ENCODE measurements at places on chromosomes 7 and 10.

GRCh38 chr10:24344279-24344678 is 135.3 kb downstream of the KIAA1217 start:
- DNase-seq: peak; percentile 61

- no peak for DNase-seq
Observed at GRCh38 chr7:114921631-114922025, 266 bp upstream of the MDFIC start.

- no peak for DNase-seq
Observed at GRCh38 chr10:101172741-101173140, 41.6 kb downstream of the TLX1 start.

DNA sequence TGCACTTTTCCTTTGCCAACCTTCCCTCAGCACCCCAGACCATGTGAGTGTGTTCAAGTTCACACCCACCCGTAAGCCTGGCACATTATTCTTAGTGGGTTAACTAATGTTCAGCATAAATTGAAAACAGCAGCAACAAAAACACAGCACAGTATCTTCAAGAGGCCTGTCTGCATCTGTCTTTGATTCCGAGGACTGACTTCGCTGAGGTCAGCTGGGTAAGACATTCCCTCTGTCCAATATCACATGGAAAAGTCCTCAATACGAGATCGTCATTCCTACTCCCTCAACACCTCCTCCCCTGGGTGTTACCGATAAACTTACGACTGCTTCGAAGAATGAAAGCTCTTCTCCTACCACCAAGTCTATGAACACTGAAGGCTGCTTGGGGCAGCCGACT is 218.8 kb downstream of the SFMBT2 start:
- DNase-seq: no peak

DNA sequence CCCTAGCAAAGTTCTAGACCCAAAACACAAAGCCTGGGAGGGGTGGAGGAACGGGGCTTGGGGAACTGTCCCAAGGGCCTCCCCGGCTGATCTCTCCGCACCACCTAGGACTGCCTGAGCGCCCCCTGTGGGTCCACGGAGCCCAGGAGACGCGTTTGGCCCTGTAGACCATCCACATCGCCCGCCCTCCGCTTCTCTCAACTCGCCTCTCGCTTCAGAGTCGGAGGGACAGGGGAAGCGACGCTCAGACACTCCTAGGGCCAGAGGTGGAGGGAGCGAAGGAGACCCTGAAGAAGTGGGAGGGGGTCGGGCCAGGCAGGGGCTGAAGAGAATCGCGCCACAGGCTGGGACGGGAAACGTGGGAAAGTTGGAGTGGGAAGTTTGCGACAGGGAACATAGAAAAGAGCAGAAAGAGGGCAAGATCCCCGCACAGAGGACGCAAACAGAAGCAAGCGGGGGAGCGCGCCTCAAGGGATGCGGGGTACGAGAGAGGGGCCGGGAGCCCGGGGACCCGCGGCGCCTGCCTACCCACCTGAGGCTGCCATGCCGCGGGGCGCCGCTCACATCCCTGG is 378 bp downstream of the PIK3AP1 start:
- no peak for DNase-seq

- DNase-seq: no peak
Observed at GRCh38 chr10:24163485-24163884, 45.5 kb upstream of the KIAA1217 start.

- no peak for DNase-seq
Observed at GRCh38 chr7:156764016-156764669, 123.6 kb downstream of the RNF32 start.

DNA sequence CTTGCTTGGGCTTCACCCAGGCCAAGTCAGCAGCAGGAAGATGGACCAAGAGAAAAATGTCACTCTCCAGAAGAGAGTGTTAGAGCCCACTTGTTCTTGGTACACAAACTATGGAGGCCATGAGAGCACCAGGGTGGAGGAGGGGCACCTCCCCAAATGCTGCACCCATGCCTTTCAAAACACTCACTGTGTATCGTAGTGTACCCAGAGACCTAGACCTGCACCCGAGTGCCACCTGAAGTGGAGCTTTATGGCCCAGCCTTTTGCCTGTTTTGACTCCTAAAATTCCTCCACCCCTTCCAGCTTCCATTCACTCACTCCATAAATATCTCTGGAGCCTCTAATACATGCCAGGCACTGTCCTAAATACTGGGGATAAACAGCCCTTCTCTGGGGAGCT is 5.0 kb downstream of the SFTPD start:
- DNase-seq: no peak

DNA sequence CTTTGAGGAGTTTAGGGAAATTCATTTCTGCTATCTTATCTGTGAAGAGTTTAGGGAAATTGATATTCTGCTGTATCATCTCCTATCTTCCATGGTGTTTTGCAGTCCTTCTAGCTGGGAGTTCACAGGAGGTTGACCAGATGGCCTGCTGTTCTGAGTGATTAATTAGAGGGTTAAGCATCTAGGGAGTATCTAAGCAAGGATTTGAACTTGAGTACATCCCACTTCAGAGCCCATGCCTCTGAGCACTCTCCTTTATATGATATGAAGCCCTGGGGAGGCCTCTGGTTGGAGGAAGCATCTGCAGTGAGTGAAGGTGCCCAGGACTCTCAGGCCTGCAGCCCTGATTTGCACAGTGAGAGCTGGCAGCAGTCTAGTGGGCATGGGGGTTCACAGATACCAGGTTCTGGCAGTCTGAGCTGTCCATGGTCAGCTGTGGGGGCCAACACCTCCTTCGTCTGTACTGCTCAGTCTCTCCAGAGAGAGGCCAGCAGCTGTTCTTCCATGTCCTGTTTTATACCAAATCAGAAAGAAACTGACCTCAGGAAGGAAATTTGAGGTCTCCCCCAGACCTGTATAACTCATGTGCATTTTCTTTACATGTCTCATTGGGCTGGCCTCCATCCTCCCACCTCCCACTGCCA is 156.9 kb downstream of the PLCE1 start:
- no peak for DNase-seq

DNA sequence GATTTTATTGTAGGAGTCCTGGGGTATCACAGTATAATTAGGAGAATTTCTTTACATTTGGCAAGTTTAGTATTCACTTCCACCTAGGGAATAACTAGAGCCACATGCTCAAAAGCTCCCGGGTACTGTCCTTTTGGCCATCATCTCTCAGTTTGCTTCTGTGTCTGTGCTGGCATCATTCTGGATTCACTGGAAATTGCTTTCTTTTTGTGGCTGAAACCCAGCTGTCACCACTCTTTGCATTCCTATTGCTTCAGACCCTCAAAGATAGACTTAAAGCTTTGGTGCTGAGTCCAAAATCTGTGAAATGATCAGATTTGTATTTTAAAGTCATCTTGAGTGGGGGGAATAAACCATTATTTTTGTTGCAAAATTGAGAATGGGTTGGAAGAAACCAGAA is 8.9 kb downstream of the SDK1 start:
- DNase-seq: no peak

DNA sequence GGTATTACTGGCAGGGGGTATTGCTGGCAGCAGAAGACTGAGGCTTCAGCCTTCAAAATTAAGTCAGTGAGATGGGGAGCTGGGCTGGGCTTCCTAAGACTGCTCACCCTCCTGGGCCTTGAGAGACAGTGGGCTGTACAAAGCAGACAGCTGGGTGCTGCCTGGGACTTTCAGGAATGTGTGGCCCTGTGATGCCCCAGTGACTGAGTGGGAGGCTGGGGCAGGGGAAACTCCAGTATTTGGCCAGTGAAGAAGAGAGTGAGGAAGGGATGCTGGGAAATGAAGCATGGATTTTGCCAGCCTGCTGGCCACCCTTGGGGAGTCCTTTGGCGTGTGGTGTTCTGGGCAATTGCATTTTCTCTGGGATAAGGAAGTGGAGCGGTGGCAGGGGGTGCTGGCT is 442 bp downstream of the ANKRD2 start:
- no peak for DNase-seq

GRCh38 chr7:35374858-35375257 is 121.0 kb upstream of the TBX20 start:
- DNase-seq: no peak

- no peak for DNase-seq
Observed at GRCh38 chr7:36533717-36534116, 144.1 kb downstream of the ANLN start.

DNA sequence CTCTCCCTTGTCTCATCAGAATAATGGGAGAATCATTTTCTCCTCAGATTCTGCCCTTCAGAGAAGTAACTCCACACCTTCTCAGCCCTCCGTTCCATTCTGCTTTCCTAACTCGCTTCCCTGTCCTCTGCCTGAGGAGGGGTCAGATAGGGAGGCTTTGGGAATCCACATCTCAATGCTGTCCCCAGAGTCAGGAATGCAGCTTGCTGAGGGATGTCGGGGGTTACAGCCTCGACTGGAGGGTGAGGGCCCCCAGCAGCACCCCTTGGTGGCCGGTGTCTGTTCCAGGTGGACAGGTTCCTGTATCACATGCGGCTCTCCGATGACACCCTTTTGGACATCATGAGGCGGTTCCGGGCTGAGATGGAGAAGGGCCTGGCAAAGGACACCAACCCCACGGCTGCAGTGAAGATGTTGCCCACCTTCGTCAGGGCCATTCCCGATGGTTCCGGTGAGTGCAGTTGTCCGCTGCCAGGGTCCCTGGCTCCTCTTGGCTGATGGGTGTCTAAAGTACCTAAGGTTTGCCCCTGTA is 6.9 kb downstream of the HKDC1 start:
- no peak for DNase-seq

- no peak for DNase-seq
Observed at GRCh38 chr7:72023926-72024325, 388.2 kb downstream of the CALN1 start.

DNA sequence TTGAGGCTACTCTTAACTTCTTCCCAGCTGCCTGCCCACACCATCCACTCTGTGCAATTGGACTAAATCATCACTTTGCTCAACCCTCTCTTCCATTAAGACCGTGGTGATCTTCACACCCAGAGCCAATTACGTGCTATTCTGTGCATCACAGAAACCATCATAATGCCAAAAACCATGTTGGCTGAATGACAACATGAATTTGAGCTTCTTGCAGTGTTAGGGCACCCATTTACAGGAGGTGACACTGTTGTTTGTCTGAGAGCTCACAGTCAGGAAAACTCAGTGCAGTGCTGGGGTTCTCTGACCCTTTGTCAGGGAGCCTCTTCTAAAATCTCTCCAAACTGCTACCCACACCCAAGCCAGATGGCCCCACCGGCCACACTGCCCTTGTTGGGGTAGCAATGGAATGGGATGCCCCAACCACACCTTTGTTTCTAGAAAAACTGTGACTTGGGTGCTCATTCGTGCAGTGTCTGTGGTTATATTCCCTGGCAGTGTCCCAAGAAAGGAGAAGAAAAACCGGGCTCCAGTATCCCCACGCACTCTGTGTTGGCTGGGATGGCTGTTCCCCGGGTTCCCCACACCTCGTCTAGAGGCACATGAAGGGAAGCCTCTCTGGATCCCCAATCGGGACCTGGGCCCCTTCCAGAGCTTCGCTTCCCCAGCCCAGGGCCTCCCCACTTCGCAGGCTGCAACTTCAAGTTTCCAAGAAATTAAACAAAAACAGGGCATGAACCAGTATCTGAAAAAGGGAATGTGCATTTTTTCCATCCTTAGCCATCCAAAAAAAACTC is 2.0 kb upstream of the TNS3 start:
- DNase-seq: no peak

DNA sequence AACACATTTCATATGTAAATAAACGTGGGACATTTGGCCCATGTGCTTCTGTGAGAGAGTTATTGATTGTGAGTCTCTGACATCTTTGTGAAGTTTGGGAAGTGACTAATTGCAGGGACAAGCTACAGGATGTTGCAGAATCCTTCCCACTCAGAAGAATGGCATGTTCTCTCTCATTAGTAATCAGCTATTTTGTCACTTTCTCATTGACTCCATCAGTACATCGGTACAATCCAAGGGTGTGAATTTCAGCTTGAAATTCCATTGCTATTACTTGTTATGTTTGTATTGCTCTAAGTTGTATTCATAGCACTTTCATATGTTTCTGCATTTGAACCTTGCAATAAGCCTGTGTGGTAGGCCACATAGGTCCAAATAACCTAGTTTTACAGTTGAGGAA is 100.0 kb upstream of the KCNMA1 start:
- peak; percentile 87 for DNase-seq

DNA sequence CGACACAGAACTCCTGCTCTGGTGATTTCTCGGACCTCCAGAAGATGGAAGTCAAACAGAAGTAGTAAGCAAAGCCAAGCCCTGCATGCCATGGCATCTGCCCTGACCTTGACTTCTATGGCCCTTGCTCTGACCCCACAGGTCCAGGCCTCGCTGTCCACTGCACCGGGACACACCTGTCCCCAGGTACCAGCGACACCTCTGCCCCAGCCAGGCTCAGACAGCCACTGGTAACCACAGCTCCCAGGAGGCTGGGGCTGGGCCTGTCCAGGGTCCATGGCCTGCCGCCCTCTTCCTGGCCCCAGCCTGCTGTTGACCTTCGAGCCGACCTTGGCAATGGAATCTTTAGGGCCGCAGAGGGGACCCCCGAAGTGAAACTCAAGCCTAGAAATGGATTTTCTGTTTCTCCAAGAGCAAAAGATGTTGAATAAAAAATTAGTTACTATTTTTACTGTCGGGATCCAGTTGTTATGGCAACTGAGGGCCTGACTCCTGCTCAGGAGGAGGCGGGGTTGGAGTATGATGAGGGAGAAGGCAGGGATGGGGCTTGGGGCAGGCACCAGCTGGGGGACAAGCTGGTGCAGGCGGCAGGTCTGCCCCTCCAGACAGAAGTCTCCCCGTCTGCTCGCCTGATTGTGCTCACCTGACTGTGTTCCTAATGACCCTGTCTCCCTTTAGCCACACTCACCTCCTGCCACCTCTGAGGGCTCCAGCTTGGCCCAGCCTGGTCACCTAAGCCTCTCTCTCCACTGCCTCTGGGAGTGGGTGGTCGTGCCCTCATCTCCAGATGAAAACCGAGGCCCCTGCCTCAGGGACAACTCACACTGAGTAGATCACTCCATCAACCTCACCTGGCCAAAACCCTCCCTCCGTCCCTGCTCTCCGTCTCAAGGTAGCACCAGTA is 4.1 kb upstream of the MMD2 start:
- DNase-seq: no peak

DNA sequence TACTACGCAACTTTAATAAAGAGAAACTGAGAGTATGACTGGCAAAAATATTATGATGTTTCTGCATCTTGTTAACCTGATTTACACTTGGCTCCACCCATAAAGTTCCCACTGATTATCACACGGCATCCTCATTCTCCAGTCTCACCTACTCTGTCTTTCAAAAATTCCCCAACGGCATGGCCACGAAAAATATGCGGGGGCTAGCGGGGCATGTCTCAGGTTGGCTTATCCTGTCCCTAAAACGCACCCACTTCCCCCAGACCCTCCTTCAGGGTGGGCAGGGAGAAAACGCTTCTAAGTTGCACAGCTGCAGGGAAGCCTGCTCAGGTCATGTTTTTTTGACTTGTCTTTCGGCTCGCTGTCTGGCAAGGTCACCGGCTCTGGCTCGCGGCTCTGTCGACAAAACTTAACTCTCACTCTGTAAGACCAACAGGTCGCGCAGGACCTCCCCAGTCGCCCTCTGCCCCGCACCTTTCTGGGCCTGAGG is 3.8 kb downstream of the CDK6 start:
- no peak for DNase-seq

GRCh38 chr7:155310425-155311114 is 12.9 kb downstream of the INSIG1 start:
- DNase-seq: no peak

GRCh38 chr10:9260690-9261089 is 1206.2 kb downstream of the GATA3 start:
- no peak for DNase-seq

- no peak for DNase-seq
Observed at GRCh38 chr10:66505003-66505657, 420.7 kb upstream of the LRRTM3 start.
